Stimulated activated CD4-positive, alpha-beta T cell treated with anti-CD3 and anti-CD28 coated beads, Interleukin-15, amount 100 ng/mL, for 1 hour (primary cell): ENCODE measurements at places on chromosomes 5 and 9.

GRCh38 chr9:69785757-69786156 is 25.9 kb upstream of the PTAR1 start:
- no peak for DNase-seq

DNA sequence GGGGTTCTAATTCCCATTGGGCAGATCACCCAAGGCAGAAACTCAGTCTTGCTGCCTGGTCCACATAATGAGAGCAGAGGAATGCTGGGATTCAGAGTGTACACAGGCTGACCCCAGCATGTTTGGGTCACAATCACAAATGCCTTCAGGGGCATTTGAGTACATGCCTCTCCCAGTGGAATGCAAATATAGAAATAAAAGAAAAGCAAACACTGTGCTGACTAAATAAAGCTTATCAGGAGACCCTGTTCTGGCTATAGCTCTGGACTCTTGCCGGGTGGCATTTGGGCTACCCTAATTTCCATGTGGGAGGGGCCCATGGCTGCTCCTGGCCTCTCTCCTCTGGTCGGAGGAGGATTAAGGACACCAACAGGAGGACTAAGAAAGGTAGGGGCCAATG is 121.4 kb downstream of the DOCK8 start:
- DNase-seq = no peak

- no peak for DNase-seq
Observed at GRCh38 chr5:171441246-171441791, 21.9 kb downstream of the FGF18 start.

DNA sequence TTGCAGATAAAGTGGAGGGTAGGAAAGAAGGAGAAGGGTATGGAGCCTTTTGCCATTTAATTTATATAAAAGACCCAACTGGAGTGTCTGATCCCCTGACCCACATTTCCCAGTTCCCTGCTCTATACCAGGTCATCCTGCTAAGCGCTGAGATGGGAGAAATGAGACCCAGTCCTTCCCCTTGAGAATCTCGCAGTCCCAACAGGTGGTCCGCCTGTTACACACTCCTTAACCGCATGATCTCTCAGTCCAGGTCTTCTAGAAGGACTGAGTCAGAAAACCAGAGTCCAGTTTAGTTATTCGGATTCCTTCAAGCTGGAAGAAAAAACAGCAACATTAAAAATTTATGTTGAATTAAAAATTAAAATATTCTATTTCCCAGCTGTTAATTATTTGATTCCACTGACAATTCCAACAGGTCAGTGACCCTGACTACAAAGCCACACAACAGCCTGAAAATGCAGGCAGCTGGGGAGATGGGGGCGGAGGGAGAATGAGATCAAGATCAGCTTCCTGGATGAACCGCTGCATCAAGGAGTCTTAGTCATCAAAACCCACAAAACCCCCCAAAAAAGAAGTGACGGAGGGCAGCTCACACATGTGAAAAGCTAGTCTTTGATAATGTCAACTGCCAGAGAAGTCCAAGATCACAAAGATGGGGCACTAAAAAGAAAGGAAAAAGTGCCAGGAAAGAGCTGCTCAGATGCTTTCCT is 44.0 kb downstream of the GGTA1 start:
- no peak for DNase-seq

DNA sequence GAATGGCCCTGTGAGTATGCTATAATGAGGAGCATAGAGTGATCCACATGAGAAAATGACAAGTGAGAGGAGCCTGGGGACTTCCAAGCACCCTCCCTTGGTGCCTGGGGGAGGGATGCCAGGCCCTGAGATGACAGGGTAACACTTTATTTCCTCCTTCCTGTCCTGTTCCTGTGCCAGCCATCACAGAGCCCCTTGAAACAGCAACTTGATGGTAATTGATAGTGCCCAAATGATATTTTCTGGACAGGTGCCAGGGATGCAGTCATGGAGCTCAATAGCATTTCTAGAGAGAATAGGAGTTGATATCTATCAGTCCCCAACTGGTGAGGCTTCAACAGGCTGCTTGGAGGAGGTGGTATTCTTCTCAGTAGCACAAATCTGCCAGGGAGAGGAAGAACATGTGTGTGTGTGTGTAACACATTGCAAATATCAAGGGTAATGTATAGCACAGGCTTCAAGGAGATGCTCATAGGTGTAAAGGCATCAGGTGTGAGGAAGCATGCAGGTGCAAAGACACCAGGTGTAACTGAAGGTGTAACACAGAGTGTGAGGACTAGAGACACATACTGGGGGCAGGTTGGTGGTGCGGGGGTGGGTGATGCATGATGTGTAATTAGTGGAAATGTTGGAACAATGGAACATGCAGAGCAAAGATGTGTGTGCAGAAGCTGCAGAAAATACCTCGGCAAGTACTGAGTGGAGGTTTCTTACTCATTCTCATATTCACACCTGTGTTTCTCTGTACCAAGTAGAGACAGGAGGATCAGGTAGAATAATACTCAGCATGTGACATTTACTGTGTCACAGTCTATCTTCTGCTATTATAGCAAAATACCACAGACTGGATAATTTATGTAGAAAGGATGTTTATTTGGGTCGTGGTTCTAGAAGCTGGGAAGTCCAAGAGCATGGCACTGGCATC is 18.1 kb upstream of the WWC1 start:
- DNase-seq = no peak
